Stimulated activated CD8-positive, alpha-beta memory T cell treated with anti-CD3 and anti-CD28 coated beads, Interleukin-7, amount 100 ng/mL, for 1 hour (primary cell): ENCODE measurements at places on chromosomes 12 and 14.

DNA sequence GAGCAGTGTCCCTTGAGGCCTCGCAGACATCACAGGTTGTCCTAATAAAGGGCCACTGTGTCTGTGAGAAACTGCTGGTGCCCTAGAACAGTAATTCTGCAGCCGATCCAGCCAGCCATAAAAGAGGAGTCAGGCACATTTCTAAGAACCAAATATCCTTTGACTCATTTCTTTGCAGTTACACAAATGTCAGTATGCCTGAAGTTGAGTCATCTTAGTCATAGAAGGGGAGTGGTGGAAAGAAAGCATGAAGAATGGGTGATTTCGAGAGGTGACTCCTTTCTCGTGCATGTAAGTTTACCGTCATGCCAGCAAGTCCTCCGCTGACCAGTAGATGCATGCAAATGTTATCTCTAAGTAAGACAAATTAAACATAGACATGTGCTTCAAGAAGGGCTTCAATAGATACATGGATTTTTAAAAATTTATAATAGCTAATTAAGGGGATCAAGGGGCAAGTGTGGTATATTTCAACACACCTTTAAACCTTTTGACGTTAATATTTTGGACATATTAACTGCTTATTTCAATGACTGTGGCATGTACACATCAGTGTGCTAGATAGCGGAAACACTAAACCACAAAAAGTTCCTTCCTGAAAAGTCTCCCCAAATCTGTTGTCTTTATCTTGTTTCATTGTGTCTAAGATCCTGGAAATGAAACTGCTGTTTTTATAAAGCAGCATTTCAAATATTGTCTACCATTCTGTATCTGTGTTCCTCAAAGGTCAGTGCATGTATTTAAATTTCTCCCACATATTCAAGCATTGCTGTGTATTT lies 497.4 kb downstream of the NPAS3 start:
- no peak for DNase-seq

DNA sequence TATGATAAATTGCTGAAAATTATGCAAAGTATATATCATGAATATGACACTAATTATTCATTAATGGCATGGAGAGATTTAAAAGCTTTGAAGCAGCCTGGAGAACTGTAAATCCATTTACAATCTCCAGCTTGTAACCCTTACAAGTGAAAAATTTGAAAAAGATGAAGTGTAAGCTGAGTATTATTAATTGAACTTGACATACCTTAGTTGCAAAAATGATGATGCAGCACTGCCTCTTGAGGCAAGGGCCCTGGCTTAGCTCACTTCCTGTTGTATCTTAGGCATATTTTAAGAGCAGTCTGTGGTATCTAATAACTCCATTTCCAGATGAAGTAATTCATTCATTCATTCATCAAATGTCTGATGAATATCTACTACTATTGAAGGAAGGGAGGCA lies 158.6 kb downstream of the ANO4 start:
- DNase-seq = no peak

- DNase-seq = no peak
Observed at GRCh38 chr12:19613051-19613535, 173.8 kb downstream of the AEBP2 start.

DNA sequence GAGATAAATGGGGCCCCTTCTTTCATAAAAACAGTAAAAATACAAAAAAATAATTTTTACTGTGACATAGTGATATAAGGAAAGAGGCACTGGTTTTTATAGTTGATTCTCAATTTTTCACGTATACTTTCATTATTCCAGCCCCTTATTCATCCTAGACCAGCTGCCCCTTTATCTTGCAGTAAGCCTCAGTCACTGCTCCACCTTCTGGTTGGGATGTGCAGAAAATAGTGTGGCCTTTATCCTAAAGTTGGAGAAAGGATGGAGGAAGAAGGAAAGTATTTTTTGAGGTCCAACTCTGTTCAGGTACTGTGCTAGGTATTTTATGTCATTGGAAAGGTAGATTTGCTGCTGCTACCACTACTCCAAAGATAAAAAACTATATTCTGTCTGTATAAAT lies 172.7 kb downstream of the ANO6 start:
- no peak for DNase-seq

GRCh38 chr12:49983892-49984291 lies 11.1 kb downstream of the AQP6 start:
- DNase-seq = no peak

GRCh38 chr14:102625564-102626296 lies 33.3 kb downstream of the RCOR1 start:
- no peak for DNase-seq

DNA sequence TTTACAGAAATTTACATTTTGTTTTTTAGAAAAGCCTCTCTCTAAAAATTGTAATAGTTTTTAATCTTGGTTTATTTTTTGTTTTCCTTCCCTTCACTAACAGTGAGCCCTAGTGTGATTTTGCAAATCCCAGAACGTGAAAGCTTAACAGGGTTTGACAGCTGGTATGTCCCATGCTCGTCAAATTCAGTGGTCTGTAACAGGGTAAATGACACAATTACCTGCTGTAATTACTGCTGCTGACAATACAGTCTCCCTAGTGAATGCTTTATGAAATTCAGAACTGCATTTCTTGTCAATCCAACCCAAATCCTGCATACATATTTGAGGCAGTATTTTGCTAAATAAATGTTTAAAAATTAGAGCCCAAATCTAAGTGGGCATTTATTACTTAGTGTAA lies 249.2 kb downstream of the NELL2 start:
- no peak for DNase-seq

- no peak for DNase-seq
Observed at GRCh38 chr12:120831648-120832267, 72.4 kb downstream of the SPPL3 start.

DNA sequence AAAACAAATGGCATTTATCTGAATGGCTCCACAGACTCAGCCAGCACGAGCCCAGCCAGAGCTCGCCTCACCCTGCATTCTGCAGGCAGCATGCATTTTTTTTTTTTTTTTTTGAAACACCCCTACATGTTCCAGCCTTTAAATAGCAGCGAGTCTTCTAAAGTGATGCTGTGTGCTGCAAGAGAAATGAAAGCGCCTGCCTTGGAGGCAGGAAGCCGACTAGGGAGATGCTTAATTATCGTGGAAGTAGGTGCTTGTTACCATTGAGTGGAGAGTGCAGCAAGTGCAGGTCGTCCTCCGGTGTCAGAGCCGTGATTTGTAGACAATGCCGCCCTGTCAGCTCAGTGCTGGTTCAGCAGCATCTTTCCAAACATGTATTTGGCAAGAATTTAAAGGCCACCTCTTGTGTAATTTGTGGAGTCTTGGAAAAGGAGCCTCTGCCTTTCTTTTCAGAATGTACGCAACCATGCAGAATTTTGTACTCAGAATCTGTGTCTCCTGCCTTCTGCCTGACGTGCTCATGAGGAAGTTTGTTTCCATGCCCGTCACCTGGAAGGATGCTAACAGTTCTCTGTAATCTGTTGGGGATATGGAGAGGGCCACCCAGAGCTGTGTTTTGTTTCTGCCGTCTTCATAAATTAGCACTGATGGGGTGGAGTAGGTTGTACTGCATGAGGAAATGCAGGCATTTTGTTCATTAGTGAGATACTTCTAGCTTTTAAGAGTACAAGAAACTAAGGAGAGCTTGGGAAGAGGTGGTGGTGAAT lies 345.9 kb upstream of the RGS6 start:
- no peak for DNase-seq

GRCh38 chr12:49969651-49970429 lies 2.9 kb upstream of the AQP6 start:
- no peak for DNase-seq

DNA sequence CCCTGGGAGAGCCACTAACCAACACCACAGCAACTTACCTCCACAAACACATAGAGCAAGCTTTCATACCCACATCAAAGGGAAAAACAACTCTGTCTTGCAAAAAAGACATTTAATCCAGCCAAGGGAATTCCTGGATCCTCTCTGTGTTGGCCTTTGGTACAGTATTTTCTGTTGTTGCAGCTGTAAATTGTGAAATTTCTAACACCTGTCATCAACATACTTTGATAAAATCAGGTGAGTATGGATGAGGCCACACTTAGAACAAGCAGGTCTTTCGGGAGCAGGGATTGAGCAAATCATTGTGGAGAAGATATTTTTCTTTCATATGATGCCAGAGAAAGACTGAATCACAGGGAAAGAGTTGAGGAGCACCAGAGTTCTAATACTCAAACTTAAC lies 89.3 kb downstream of the SPTSSA start:
- no peak for DNase-seq

GRCh38 chr12:92537290-92537960 lies 165.4 kb upstream of the PLEKHG7 start:
- no peak for DNase-seq
